ENCODE measurements at places on chromosomes 7 and 10.

DNA sequence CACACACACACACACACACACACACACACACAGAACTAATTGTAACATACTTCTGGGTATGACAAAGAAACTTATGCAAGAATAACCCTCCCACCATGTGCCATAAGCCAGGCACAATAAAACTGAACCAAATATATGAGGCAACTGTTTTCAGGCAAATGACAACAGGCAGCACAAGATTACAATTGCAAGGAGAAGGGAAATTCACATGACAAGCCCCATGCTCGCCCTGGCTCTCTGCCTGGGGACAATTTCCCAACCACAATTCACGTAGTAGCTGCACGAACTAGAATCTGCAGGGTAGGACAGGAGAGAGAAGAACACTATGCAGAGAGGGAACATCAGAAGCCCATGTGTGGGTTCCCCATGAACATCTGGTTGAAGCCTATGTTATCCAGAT is 143.3 kb downstream of the CALN1 start:
- DNase-seq: no peak

DNA sequence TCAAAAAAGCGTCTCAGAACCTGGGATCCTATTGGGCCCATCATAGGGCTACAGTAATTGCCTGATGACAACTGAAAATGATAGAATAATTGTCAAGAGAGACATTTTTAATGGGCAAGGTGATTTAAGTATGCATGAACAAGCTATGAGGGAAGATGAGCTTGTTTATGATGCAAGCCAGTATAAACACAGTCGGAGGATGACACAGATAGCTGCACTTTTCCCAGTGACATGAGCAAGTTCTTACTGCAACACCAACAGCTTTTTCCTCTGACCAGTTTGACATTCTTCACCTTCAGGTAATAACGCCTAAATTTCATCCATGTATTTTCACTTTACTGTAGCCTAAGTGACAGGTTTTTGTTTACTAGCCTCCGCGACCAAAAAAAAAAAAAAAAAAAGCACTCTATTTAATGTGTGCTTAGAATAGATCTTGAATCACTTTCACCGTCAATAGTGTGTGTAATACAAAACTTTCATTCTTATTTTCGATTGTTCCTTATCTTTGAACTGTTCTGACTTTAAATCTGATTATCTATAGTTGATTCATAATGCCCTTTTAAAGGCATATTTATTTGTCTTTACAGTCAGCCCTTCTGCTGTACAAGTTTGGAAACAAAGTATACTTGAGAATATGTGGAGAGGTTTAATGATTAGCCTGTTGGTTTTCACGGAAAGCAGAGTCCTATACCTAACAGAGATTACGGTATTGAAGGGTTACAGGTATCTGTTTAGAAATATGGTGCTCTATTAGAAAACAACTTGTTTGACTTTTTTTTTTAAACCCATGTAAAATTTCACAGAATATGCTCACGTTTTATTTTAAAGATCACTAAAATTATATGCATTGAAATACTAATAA is 1.7 kb downstream of the FOXP2 start:
- DNase-seq: no peak

GRCh38 chr10:90859321-90859751 is 1.5 kb upstream of the HTR7 start:
- DNase-seq: no peak

DNA sequence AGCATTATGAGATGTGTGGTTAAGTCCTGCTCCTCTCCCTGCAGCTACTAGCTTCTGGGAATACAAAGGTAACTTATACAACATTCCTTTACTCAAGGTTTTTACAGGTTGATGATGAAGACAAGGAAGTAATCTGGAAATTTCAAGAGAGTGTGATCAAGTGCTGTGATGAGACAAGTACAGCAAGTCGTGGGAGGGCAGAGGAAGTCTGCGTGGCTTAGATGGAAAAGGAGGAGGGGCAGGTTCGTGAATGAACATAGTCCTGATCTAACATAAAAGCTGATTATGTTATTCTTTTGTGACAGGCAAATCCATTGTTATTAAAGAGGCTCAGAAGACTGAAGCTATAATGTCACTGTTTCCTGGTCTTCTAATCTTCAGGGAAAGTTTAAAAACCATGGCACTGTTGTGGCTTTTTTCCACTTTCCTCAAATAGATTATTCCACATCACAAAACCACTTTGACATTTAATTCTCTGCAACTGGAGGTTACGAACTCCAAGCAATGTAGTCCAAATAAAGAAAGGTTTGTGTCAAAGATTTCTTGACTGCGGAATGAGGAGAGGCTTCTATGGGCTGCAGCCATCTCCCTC is 84.1 kb downstream of the CPXM2 start:
- no peak for DNase-seq

GRCh38 chr10:131920693-131921092 is 19.9 kb downstream of the PPP2R2D start:
- no peak for DNase-seq

- no peak for DNase-seq
These were observed 40.2 kb upstream of the SVOPL start for GRCh38 chr7:138741453-138741735.

GRCh38 chr10:28949005-28950004 is 272.0 kb downstream of the BAMBI start:
- DNase-seq: no peak

DNA sequence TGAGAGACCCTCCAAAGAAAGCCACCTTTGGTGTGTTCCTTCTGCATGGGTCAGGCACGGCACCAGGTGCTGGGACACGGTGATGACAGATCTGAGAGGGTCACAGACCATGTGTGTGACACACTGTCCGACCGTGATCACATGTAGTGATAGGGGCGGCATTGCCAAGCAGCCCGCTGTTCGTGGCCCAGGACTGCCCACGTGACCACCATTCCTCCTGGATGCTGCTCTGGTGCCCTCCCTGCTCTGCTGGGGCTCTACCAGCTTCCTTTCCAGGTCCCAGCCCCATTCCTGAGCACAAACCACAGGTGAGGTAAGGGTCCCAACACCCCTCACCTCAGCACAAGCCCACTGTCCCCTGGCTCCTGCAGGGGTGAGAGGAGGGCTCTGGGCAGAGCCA is 10.1 kb upstream of the SLC18A3 start:
- no peak for DNase-seq

All from DMS153 (cell line).